Fibroblast of villous mesenchyme (primary cell): ENCODE measurements at places on chromosomes 3 and 15.

- peak; percentile 39 for DNase-seq
These were observed 58.9 kb upstream of the MUC13 start for GRCh38 chr3:124993466-124993865.

DNA sequence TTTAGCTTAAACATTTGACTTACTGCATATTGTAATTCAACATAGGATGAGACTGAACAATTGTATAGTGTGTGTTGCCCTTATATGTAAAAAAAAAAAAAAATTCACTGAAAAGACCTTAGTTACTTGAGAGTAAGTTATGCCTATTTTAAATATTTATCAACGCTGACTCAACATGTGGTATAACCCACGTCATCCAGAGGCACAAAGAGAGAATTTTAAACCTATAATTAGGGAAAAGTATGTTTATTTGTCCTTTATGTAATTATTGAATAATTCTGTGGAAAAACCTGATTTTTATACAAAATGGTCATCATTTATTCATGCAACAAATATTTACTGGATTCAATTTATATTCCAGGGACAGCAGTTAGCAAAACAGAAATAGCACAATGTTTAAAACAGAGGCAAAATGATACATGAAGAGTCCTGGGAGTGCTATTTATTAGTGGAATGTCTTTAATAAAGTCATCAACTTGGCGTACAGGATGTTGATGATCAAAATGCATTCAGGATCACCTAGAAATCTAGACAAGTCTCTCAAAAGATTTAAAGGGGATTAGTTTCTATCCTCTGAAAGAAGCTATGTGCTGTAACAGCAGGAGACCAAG, 223.7 kb downstream of the PCCB start:
- peak; percentile 45 for DNase-seq

GRCh38 chr3:107976202-107976800, 114.5 kb downstream of the CD47 start:
- DNase-seq, result no peak

DNA sequence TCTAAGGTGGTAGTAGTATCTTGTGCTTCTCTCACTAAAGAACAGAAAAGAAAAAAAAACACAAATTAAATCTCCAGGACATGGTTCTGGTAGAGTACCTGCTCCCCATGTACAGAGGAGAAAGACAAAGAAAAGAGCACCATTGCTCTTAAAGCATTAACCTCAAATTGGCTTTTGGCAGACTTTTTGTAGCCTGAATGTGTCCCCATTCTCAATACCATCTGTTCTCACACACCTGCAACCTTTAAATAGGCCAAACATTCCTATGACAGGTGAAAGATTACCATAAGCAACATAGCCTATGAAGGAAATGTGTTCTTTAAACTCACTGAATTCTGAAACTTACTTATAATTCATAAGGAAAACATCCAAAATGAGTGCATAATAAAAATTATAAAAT, 68.0 kb downstream of the TIPARP start:
- no peak for DNase-seq

- no peak for DNase-seq
These were observed 67.7 kb upstream of the NSMCE3 start for GRCh38 chr15:29337156-29337959.

GRCh38 chr15:87478687-87479072, 777.9 kb downstream of the NTRK3 start:
- no peak for DNase-seq

- DNase-seq, result no peak
These were observed 39.7 kb upstream of the RNU6-1 start for GRCh38 chr15:67879440-67880129.

- no peak for DNase-seq
These were observed 296.8 kb downstream of the RORA start for GRCh38 chr15:60932051-60932915.

DNA sequence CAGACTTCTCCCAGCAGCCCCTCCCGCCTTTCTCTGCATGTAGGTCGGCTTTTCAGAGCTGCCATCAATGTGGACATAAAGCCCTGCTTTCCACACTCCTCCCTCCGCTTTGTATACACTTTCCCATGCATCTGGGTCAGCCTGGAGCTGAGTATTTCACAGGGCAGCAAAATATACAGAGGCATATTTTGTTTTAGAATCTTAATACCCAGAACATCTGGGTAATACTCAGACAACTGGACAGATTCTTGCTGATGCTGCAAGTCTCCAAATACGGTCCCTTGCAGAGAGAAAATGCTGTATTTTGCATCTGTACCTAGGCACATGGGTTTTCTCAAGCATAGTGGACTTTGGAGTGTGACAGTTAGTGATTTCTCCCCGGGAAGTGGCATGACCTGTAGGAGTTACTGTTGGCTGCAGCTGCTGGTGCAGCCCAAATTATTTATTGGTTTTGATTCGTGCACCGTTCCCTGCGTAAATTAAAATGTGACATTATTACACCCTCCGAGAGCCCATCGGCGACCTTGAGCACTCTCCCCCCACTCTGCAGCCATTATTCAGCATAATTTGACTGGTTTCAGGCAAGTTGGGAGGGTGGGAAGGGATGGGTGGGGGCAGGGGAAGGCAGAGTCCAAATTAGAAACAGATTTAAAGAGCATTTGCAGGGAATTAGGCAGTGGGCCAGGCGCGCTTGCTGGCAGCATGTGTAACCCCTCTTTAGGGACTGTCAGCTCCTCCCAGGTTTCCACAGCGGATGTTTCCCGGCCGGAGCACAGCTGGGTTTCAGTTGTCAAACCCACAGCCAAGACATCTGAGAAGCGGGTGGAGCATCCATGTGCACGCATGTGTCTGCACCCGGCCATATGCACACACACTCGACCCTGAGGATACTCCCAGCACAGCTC, 100.8 kb downstream of the CPN2 start:
- DNase-seq, result peak; percentile 91

GRCh38 chr15:64571857-64572291, 111.5 kb downstream of the ZNF609 start:
- no peak for DNase-seq

GRCh38 chr3:116035429-116035828, 409.9 kb downstream of the LSAMP start:
- DNase-seq, result no peak

DNA sequence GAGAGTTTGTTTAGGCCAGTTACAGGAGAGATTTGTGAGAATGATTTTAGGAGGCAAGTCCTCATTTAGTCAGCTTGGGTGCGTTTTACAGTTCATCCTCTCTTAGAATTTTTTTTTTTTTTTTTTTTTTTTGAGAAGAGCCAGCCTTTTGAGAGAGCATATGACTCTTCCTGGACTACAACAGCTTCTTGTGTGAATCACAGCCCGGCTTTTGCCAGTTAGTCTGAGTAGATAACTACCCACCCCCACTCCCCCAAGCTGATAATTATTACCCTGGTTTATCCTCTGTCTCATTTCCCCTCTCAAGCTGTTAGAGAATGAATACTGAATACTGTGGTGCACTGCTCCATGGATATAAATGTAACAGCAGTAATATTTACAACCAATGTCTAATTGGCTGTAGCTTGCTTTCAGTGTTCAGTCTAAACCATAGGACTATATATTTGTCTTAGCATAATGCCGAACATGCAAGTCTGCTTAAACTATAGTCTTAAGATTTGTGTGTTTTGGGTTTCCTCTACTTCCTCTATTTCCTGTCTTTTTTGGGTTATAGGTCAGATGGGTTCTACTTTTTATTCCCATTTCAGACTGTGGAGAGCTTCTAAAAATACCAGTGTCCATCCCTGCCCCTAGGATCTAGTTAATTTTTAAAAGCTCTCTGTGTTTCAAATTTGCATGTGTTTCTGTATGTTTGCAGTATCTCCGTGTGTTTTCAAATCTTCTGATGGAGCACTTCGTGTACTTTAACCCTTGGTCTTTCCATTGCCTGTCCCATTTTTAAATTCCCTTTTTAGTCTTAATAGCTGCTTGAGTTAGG, 8.0 kb downstream of the CHD2 start:
- DNase-seq, result peak; percentile 78

GRCh38 chr3:195156286-195156890, 114.6 kb downstream of the XXYLT1 start:
- DNase-seq, result no peak

GRCh38 chr15:40543631-40544294, 21.1 kb downstream of the CCDC32 start:
- no peak for DNase-seq

- DNase-seq, result peak; percentile 90
These were observed 71.3 kb upstream of the LRTM1 start for GRCh38 chr3:54999159-54999558.

DNA sequence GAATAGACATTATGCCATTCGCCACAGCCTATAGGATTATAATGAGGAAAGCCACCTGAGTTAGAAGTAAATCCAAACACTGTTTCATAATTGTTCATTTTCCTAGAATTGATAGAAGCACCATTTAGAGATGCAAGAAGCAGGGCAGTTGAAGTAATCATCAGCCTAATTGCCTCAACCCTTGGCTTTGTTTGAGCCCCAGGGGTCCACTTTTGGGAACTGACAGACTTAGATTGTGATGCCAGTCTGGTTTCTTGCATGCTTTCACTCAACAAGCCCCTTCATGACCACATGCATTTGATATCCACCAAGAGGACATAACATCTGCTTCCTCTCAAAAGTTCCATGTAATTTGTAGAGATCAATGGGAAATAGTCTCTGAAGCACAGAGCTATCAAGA, 97.2 kb upstream of the COL8A1 start:
- no peak for DNase-seq

DNA sequence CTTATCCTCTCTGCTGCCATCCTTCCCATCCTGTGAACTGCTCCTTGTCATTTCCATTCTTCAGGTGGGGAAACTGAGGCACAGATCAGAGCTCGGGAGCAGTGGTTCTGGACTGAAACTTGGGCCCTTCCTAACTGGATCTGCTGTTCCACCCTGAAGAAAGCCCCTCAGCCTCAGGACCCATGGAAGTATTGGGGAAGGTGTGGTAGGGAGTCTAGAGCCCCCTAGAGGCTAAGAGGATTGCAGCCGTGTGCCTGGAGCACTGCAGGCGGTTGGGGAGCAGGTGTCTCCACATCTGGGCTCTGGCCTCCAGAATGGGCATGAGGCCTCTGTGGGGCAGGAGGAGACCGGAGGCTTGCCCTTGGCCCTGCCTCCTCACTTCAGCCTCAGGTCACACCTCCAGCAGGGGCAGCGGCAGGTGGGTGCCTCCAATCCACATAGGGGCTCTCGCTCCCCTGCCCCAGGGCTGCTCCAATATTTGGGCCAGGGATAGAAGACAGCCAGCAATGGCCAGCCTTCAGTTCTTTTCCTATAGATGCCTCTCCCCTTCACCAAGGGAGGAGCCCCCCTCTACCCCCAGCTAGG, 28.1 kb downstream of the DNAJB8 start:
- no peak for DNase-seq

DNA sequence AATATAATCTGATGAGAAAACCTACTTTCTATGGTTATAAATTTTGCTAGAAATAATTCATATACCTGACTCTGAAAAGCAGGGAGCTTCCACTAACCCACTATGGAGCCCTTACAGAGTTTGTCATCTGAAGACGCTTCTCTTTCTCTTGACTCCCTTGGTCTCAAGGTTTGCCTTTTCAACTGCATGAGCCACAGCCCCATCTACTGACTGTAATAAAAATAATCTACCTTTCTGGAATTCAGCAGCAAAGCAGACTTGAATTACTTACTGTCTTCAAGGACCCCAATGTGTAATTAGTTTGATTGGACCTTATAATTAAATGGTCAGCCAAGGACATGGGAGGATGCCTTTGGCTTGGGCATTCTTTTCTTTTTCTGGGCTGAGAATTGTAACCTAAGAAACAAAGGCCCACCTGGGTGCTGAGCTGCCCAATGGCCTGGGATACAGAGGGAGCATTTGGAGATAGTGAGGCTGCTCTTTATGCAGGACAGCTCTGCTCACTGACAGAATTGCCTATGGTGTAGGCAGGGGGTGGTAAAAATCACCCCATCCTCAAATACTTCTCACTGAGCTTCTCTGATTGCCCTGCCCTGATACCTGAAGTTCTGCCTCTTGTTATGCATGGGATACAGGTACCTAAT, 178.6 kb upstream of the TRIM42 start:
- DNase-seq, result peak; percentile 15

GRCh38 chr3:138195481-138195880, 8.4 kb downstream of the ARMC8 start:
- DNase-seq, result no peak
